ENCODE measurements at places on chromosomes 2 and 18.

GRCh38 chr18:12011199-12011956, 30.1 kb downstream of the IMPA2 start:
- DNase-seq = no peak

GRCh38 chr2:217800433-217801114, 202.2 kb downstream of the TNS1 start:
- DNase-seq = no peak

DNA sequence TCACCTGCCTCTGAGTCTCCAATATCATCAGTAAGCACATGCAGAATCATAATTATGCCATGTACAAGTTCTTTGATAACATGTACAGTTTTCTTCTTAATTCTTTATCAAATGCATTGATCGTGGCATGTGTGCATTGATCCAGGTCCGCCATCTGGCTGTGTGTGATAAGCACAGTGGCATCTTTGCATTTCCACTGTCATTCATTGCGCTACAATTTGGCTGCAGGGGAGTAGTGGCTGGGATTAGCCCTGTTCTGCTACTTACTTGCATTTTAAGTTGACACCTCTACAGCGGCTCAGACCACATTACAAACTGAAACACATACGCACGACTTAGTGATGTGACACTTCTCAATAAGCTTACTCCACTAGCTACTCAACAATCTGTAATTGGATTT, 83.6 kb upstream of the OTX1 start:
- DNase-seq = no peak

GRCh38 chr2:196939371-196939770, 12.9 kb upstream of the PGAP1 start:
- DNase-seq = no peak

GRCh38 chr2:132977812-132978529, 308.0 kb upstream of the LYPD1 start:
- DNase-seq = no peak

DNA sequence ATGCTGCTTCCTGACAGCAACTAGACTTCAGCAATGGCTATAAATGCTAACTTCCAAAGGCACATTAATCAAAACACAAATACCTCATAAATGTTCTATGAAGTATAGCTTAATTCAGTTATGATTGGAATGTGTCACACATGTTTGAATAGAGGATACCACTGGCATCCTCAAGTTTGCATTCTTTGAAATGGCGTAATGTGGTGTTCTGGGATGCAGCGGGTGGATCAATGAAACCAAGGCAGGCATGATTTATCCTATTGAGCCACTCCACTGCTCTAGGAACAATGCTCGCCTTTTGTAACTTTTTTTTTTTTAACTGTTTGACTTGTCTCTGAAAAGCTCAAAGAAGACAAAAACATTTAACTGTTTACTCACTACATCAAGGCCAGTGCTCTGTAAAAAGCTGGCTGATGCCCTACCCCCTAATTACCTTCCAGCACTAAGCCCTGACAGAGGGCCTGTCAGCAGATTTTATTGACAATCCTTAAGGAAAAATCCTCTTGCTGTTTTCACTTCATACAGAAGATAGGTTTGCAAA, 278.8 kb upstream of the SESTD1 start:
- no peak for DNase-seq

DNA sequence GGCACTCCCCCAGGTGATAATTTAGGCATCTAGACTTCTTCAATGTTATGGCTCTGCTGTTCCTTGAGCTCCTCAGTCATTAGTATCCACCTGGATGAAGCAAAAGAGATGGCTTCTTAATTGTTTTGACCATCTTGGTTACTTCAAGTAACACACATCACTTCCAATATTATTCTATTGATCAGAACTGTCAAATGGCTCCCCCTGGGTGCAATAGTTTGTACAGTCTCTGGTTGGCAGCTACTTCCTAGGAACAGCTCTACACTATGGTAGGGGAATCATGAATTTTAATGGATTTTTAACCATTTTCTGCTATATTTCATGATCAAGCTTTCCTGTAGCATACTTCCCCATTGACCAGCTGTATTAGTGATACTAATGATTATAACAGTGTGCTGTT, 157.0 kb downstream of the NYAP2 start:
- no peak for DNase-seq

DNA sequence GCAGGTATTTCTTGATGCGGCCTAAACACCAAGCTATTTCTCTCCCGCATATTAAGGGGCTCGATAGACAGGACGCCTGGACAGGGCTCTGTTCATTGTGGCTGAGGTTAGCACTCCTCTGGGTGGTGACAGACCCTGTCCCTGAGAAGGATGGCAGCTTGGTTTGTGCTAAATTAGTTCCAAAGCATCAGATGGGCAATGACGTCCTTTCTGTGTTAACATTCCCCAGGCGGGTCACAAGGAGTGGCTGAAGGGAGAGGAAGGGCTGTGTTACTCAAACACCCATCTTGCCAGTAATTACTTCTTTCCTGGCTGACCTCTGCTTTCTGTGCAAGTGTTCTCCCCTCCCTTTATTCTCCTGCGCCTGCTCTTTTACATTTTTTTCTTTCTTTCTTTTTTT, 75.0 kb downstream of the TMEM247 start:
- no peak for DNase-seq

- DNase-seq = no peak
These were observed 1.2 kb upstream of the LBX2 start for GRCh38 chr2:74500578-74500946.

GRCh38 chr18:56326336-56327072, 311.9 kb downstream of the TXNL1 start:
- DNase-seq = no peak

- peak; percentile 99 for DNase-seq
These were observed 222.1 kb downstream of the MTX2 start for GRCh38 chr2:176491172-176491904.

DNA sequence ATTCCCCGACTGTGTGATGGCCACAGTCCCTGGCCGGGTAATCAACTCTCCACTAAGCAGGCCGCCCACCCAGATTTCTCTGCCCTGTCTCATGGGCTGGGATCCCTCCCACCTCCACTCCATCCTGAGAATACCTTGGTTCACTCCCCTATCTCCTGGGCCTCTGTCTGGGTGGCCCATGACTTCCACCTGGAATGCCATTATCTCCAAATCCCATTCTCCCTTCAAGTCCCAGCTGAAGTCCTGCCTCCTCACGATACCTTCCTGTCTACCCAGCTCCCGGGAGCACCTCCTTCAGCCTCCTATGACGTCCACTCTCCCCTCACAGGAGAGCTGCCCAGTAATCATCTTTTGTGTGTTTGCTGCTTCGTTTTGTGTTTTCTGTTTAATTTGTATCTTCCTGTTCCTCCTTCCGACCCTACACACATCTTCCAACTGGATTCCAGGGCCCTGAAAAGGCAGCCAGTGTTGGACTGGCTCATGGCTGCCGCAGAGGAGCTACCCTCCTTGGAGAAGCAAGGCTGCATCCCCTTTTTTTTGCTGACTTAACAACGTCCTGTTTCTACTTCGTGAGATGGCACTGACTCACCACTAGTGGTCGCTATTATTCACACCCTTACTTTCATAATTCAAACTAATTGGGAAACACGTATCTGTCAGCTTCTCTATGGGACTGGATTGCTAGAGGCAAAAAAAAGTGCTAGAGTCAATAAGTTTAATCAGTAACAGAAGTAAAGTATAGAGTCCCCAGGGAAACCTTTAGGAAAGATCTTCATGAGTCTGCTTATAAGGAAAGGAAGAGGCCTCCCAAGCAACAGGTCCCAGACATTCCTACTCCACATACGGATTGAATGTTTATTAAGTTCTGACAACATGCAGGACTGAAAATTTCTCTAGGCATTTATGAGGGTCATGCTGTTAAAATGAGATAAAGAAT, 171.9 kb upstream of the GATA6 start:
- DNase-seq = no peak

- no peak for DNase-seq
These were observed 713 bp downstream of the WBP1 start for GRCh38 chr2:74458938-74459363.

DNA sequence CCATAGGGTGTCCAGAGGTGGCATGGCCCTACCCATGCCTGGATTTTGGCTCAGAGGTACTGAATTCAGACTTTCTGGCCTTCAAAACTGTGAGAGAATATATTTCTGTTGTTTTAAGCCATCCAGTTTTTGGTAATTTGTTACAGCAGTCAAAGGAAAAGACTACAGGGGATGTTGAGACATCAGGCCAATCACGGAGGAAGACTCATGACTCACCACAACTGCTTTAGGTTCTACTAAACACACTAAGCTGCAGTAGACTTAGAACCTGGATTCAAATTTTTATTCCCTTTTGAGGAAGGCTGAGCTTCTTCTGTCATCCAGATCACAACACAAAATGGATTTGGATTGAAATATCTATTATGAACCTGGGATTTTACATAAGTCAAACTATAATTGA, 12.0 kb upstream of the C2orf66 start:
- DNase-seq = no peak

- no peak for DNase-seq
These were observed 21.0 kb downstream of the SLC20A1 start for GRCh38 chr2:112666761-112667122.

Measured in epithelial cell of prostate (primary cell).